HT1080 (cell line): ENCODE measurements at places on chromosomes 11 and 22. TPM values are rescaled to one million over a fixed set of nuclear protein-coding genes. Genes with fewer than 3 reads are reported as not detected.

UBQLNL gene
- total RNA-seq = 0.07 TPM in 1 of 2 replicates, not detected in the other

MAPK8IP1 gene
- 21.2 and 24.0 TPM in 2 replicates for total RNA-seq

HBG1 gene
- 0.31 TPM in 1 of 2 replicates, not detected in the other for total RNA-seq

GRCh38 chr22:49670456-49671330 lies 157.0 kb downstream of the BRD1 start:
- no peak for DNase-seq

DNA sequence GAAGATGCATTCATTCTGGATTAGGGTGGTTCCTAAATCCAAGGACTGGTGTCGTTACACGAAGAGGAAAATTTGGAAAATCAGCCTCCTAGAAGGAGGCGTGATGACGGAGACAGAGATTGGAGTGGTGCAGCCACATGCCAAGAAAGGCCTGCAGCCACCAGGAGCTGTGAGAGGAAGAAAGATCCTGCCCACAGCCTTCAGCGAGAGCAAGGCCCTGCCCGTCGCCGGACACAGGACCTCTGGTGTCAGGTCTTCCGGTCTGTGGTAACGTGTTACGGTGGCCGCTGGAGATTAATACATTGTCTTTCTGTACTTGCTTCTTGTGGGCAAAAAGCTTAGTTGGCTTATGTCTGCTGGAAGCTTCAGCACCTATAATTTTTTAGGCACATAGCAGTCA lies 1045.8 kb downstream of the BRD1 start:
- no peak for DNase-seq

KLHL22 gene
- total RNA-seq = 5.7 and 7.9 TPM in 2 replicates

CHRNA10 gene
- 0.43 and 2.5 TPM in 2 replicates for total RNA-seq

GRCh38 chr22:24059121-24059520 lies 48.0 kb downstream of the CABIN1 start:
- DNase-seq = peak; percentile 68

UQCR10 gene
- total RNA-seq = 163 and 177 TPM in 2 replicates

DNA sequence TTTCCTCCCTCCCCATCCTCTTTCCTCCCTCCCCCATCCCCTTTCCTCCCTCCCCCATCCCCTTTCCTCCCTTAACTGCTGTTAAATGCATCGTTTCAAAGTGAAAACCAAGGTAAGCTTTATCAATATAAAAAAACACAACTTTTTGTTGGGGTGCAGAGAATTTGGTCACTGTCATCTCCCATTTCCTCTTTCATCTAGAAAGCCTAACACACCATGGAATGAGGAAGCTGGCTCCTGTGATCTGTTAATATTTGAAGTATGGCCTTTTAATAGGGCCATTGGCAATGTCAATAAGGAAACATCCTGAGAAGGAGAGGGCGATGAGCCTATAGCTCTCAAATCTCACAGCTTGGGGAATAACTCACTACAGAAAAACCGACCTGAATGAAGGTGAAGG lies 7.0 kb downstream of the EXPH5 start:
- no peak for DNase-seq

DNA sequence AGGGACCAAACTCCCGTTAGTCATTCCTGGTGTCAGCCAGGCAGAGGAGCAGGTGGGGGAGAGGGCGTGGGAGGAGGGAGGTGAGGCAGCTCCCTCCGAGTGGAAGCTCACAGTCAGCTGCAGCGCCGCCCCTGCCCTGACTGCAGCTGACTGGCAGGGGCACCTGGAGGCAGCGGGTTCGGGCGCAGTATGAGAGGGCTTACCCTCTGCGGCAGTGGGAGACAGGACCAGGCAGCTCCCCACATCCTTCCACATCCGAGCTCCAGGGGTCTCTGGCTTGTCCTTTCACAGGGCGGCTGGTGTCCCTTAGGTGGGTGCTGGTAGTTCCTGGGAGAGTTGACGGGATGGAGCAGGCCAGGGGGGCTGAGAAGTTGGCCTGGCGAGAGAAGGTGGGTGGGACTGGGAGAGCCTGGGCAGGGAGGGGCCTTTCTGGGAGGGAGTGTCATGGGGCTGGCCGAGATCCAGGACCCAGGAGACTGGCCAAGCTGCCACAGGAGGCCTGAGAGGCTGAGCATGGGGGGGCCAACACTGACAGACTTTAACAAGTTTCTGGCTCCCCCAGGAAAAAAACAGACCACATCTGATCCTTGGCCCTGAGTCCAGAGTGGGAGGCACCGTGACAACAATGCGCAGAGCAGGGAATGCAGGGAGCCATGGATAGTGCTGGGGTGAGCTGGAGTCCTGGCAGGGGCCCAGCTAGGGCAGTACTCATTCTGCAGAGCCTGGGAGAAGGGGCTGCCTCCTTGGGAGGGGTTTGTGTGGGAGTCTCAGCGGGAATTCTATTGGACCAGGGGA lies 4.9 kb downstream of the ADORA2A start:
- no peak for DNase-seq

TRIM5 gene
- 22.5 and 29.2 TPM in 2 replicates for total RNA-seq
